ENCODE measurements at places on chromosomes 7 and 10. TPM values are rescaled to one million over a fixed set of nuclear protein-coding genes. Genes with fewer than 3 reads are reported as not detected.

LIPJ gene
- total RNA-seq = 0.18 TPM

CCDC3 gene
- total RNA-seq = not detected

CDNF gene
- 6.2 TPM for total RNA-seq

SH2D4B gene
- 0.11 TPM for total RNA-seq

PDE6C gene
- not detected for total RNA-seq

TRPV5 gene
- 0.30 TPM for total RNA-seq

EN2 gene
- total RNA-seq = not detected

- no peaks in the 10 kb centered on the region for H3K36me3 ChIP-seq
- no peak overlapping the region for H3K4me3 ChIP-seq
- peaks cover 4% of the 10 kb centered on the region for H3K27me3 ChIP-seq
- no peak overlapping the region for H3K27ac ChIP-seq
Measured at GRCh38 chr10:130844310-130844709, 467.2 kb downstream of the TCERG1L start.

- H3K4me3 ChIP-seq = no peak overlapping the region
- no peaks in the 10 kb centered on the region for H3K36me3 ChIP-seq
- DNase-seq = no peak
- no peaks in the 10 kb centered on the region for H3K4me1 ChIP-seq
- H3K27me3 ChIP-seq = peaks cover 7% of the 10 kb centered on the region
- no peak overlapping the region for H3K27ac ChIP-seq
Measured at GRCh38 chr7:65441010-65441409, 67.4 kb downstream of the ZNF92 start.

- no peak overlapping the region for H3K27ac ChIP-seq
- DNase-seq = no peak
- no peaks in the 10 kb centered on the region for H3K36me3 ChIP-seq
- H3K27me3 ChIP-seq = peaks cover 6% of the 10 kb centered on the region
- H3K4me1 ChIP-seq = no peaks in the 10 kb centered on the region
Measured at GRCh38 chr7:95951531-95951930, 179.2 kb downstream of the DYNC1I1 start.

GRCh38 chr7:36037121-36037662, 115.9 kb upstream of the EEPD1 start:
- peaks cover 22% of the 10 kb centered on the region for H3K27me3 ChIP-seq
- no peak overlapping the region for H3K27ac ChIP-seq
- no peak for DNase-seq
- no peaks in the 10 kb centered on the region for H3K36me3 ChIP-seq

- H3K4me1 ChIP-seq = peaks cover 5% of the 10 kb centered on the region
- H3K4me3 ChIP-seq = no peak overlapping the region
- no peaks in the 10 kb centered on the region for H3K27me3 ChIP-seq
- H3K27ac ChIP-seq = no peak overlapping the region
- no peak for DNase-seq
- peaks cover 16% of the 10 kb centered on the region for H3K36me3 ChIP-seq
Measured at GRCh38 chr7:133299676-133300075, 46.8 kb downstream of the EXOC4 start.

GRCh38 chr7:129789652-129790051, 163.1 kb downstream of the UBE2H start:
- no peak overlapping the region for H3K27ac ChIP-seq
- DNase-seq = no peak
- peaks cover 36% of the 10 kb centered on the region for H3K27me3 ChIP-seq
- H3K4me3 ChIP-seq = no peak overlapping the region

GRCh38 chr10:123597676-123598075, 68.5 kb upstream of the GPR26 start:
- no peaks in the 10 kb centered on the region for H3K4me1 ChIP-seq
- no peak overlapping the region for H3K4me3 ChIP-seq
- H3K27me3 ChIP-seq = peaks cover 11% of the 10 kb centered on the region
- H3K27ac ChIP-seq = no peak overlapping the region
- DNase-seq = no peak

DNA sequence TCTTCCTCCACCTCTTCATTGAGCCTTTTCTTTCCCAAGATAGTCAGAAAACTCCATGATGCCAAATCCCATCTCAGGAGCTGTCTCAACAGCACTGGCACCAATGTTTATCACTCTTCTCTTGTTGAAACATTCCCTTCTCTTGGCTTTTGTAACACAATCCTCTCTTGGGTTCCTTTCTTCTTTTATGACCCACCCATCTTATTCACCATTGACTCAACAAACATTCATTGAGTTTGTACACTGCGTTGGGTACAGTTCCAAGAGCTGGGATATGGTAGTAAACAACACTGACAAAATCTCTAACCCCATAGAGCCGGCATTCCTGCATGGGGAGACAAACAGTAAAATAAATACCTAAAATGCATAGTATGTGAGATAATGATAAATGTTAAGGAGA, 577.5 kb downstream of the INHBA start:
- H3K27me3 ChIP-seq = peaks cover 3% of the 10 kb centered on the region
- H3K4me1 ChIP-seq = no peaks in the 10 kb centered on the region
- no peak for DNase-seq
- no peak overlapping the region for H3K27ac ChIP-seq
- H3K4me3 ChIP-seq = no peak overlapping the region
- H3K36me3 ChIP-seq = no peaks in the 10 kb centered on the region

GRCh38 chr7:35908331-35909216, 107.7 kb downstream of the SEPTIN7 start:
- H3K4me3 ChIP-seq = no peak overlapping the region
- H3K36me3 ChIP-seq = peaks cover 6% of the 10 kb centered on the region
- no peak for DNase-seq
- H3K27me3 ChIP-seq = no peaks in the 10 kb centered on the region
- peaks cover 12% of the 10 kb centered on the region for H3K4me1 ChIP-seq
- no peak overlapping the region for H3K27ac ChIP-seq

DNA sequence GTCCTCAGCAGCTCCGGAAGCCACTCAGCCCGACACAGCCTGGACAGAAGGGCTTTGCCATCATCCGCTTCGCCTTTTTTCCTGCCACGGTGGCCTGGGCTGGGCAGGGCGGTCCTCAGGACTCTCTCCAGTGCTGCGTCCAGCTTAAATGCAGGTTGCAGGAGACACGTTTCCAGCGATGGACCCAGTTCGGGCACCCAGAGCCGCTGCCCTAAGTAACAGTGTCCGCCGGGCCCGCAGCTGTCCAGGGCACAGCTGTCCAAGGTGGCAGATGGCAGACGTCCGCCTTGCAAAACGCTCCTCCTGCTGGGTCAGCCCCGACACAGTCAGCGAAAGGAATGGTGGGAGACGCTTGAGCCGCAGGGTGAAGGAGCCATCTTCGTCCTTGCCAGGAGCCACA, 37.0 kb upstream of the FOXL3 start:
- no peak for DNase-seq
- H3K36me3 ChIP-seq = no peaks in the 10 kb centered on the region
- no peaks in the 10 kb centered on the region for H3K27me3 ChIP-seq
- H3K27ac ChIP-seq = no peak overlapping the region

DNA sequence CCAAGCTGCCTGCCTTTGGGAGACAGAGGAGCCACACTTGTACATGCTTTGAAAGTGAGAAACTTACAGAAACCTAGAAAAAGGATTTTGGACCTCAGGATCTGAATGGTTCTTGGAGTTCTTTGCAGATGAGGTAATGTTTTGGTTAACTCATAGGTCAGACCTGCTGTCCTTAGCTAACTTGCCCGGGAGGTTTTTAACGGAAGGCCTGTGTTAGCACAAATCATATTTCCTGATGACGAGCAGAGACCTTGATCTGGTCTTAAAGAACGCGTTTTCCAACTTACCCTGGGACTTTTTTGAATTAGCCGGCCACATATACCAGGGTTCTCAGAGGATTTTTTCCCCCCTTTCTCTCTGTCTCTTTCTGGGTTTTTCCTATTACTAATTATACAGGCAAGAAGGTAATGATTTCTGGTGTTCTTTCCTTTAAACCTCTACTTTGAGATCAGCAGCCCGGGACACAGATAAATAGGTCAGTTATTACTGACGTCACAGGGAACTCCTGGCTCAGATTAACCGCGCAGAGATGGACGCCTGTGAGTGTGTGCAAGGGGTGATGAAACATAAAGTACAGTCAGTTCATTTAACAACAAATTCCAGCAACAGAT, 101.7 kb upstream of the KLF6 start:
- H3K4me3 ChIP-seq = no peak overlapping the region
- H3K27ac ChIP-seq = no peak overlapping the region
- DNase-seq = no peak
- H3K4me1 ChIP-seq = peaks cover 17% of the 10 kb centered on the region
- H3K27me3 ChIP-seq = no peaks in the 10 kb centered on the region

DNA sequence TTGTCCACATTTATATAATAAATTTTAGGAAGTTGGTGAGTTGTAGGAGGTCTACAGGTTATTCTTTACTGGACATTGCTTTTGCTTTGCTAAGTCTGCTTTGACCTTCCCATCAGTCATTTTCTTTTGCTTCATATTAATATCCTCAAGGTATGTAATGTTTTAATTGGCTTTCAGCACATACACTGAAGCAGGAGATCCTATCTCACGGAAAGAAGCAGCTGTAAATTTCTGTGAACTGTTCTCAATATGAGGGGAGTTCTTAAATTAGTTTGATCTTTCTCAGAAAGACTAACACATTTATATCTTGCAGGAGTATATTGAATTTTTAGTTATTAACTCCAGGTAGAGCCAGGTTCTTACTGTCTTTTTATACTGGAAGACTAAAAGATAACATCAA, 856.5 kb downstream of the GATA3 start:
- no peaks in the 10 kb centered on the region for H3K27me3 ChIP-seq
- no peak for DNase-seq
- no peaks in the 10 kb centered on the region for H3K4me1 ChIP-seq
- no peaks in the 10 kb centered on the region for H3K36me3 ChIP-seq

DNA sequence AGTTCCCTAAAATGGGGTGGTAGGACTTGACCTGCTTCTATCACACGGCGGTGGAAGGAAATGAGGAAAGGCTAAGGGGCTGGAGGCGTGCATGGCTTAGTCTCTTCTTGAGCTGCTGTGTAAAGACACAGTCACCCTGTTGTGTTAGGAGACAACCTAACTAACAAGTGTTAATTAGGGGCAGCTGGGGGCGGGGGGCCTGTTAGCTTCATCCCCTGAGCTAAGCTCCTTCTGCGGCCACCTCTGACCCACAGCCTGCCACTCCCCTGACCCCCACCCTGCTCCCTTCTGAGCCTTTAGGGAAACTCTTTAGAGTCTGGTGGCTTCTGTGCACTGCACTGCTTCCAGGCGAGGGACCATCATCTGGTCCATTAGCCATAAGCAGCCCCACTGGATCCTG, 28.0 kb downstream of the COL17A1 start:
- H3K27ac ChIP-seq = no peak overlapping the region
- no peaks in the 10 kb centered on the region for H3K27me3 ChIP-seq
- H3K4me3 ChIP-seq = no peak overlapping the region
- no peaks in the 10 kb centered on the region for H3K4me1 ChIP-seq
- no peak for DNase-seq

GRCh38 chr10:104122225-104123107, 495 bp downstream of the SFR1 start:
- no peaks in the 10 kb centered on the region for H3K27me3 ChIP-seq
- H3K4me1 ChIP-seq = peaks cover 28% of the 10 kb centered on the region
- no peak for DNase-seq

DNA sequence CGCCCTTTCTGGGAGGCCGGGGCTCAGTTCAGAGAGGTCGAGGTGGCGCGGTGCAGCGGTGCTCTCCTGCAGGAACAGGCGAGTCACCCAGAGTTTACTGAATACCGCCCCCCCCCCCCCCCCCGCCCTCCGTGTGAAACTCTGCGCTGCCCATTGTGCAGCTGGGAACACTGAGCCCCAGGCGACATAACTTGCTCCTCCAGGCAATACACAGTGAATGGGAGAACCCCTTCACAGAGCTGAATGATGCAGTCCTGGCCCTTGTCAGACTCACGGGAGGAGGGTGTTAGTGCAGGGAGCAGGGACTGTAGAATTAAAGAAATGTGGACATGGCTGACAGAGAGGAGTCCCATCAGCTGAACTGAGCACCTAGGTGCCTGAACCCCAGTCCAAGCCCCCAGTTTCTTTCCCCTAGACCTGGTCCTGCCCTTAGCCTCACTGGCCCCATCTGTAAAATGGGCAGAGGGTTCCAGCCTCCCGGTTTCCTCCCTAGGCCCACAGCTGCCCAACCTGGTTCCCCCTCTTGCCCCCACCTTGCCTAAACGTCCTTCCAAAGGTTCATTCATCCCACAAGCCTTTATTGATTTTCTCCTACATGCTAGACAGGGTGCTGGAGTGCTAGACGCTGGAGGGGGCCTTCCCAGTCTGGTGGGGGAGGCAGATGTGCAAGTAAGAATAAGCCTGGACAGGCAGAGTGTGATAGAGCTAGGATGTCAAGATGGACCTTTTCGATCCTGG, 869 bp upstream of the LOXL4 start:
- H3K4me3 ChIP-seq = peak overlapping the region; percentile 66
- H3K27me3 ChIP-seq = peaks cover 60% of the 10 kb centered on the region
- no peak for DNase-seq
- peaks cover 4% of the 10 kb centered on the region for H3K4me1 ChIP-seq
- peak overlapping the region; percentile 25 for H3K27ac ChIP-seq
- no peaks in the 10 kb centered on the region for H3K36me3 ChIP-seq

DNA sequence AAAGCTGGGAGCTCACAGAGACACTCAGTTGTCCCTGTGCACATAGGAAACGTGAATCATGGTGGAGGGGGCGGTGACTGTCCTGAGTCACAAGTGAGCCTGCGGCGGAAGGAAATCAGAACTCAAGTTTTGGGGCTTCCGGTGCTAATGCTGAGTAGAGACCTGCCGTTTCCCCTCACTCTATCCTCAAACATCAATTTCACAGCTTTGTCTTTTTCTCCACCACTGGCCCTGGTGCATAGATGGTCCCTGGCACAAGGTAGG, 21.9 kb downstream of the ADCYAP1R1 start:
- no peaks in the 10 kb centered on the region for H3K4me1 ChIP-seq
- H3K4me3 ChIP-seq = no peak overlapping the region
- DNase-seq = no peak
- H3K27me3 ChIP-seq = peaks cover 2% of the 10 kb centered on the region

DNA sequence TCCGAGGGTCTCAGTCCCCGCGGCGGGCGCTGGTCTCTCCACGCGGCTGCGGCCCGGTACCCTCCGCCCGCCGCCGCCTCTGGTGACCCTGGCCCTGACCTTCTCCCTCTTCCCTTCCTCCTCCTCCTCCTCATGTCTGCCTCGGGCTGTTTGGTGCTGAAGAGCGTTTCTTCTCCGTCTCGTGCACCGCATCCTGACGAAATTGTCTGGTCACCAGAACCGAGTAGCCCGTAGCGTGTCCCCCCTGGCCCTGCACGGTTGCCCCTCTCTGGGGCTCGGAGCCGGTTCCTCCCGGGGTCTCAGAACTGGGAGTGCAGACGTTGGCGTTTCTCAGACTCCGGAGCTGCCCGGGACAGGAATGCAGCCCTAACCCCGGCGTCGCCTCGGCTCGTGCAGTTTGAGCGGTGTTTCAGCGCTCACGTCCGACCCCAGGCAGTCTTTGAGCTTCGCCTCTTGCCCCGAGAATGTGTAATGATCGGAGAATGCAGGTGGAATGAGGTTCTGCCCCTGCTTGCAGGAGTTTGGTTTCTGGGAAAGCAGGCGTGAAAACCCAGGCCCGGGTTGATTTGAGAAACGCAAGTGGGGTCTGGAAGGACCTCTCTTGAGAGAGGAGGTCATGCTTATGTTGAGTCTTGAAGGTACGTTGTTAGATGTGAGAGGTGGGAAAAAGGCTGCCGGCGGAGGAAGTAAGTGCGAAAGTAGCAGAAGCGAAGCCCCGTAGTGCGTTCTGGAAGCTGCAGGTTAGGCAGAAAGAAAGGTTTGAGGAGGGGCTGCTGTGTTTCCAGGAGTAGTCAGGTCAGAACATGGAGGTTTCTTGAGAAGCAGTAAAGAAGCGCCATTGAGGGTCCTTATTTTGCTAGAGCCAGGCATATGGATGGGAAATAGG, 743 bp downstream of the RBM17 start:
- peaks cover 68% of the 10 kb centered on the region for H3K4me1 ChIP-seq
- H3K27me3 ChIP-seq = no peaks in the 10 kb centered on the region
- H3K4me3 ChIP-seq = peak overlapping the region; percentile 83
- DNase-seq = peak; percentile 38
